Sigmoid colon (tissue), 7 donors: ENCODE measurements at places on chromosomes 12 and 14. TPM values are rescaled to one million over a fixed set of nuclear protein-coding genes. Genes with fewer than 3 reads are reported as not detected.

DNA sequence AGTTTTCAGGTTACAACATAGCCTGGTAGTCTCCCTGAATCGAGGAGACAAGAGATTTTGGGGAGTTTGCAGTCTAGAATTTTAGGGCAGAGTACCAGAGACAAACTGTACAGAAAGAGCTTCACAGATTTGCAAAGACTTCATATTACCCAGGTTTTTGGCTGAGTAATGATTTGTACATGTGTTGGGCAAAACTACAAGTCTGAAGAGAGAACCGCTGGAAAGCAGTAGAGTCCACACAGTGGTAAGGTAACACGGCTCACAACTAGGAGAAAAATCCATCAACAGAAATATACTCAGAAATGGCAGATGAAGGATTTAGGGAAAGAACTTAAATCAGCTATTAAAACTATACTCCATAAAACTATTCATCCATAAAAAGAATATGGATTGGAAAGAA lies 25.7 kb downstream of the FBXO33 start:
- H3K36me3 ChIP-seq: no peaks in the 10 kb centered on the region
- no peaks in the 10 kb centered on the region for H3K4me1 ChIP-seq
- no peak overlapping the region for H3K4me3 ChIP-seq
- H3K27ac ChIP-seq: no peak overlapping the region

GRCh38 chr14:101470266-101470665 lies 91.0 kb upstream of the DIO3 start:
- no peaks in the 10 kb centered on the region for H3K36me3 ChIP-seq
- H3K27me3 ChIP-seq: no peaks in the 10 kb centered on the region
- DNase-seq: no peak
- peaks cover under 1% of the 10 kb centered on the region for H3K4me1 ChIP-seq
- H3K4me3 ChIP-seq: no peak overlapping the region

DNA sequence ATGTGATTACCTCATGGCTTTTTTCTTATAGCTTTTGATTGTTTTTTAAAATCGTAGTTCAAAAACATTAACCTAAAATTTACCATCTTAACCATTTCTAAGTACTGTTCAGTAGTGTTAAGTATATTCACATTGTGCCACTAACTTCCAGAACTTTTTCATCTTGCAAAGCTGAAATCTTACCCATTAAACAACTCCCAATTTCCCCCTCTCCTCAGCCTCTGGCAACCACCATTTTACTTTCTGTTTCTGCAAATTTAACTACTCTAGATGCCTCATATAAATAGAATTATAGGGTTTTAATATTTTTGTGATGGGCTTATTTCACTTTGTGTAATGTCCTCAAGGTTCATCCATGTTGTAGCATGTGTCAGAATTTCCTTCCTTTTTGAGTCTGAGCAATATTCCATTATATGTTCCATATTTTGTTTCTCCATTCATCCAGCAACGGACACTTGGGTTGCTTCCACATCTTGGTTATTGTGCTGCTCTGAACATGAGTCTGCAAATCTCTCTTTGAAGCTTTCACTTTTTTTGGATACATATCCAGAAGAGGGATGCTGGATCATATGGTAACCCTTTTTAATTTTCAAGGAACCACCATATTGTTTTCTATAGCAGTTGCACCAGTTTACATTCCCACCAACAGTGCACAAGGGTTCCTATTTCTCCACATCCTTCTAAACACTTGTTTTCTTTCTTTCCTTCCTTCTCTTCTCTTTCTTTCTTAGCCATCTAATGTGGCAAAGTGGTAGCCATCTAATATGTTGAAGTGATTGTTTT lies 5.0 kb downstream of the HIF1A start:
- no peak overlapping the region for H3K4me3 ChIP-seq
- no peaks in the 10 kb centered on the region for H3K36me3 ChIP-seq
- H3K27me3 ChIP-seq: no peaks in the 10 kb centered on the region
- H3K4me1 ChIP-seq: peaks cover 20% of the 10 kb centered on the region
- no peak for DNase-seq
- no peak overlapping the region for H3K27ac ChIP-seq

- no peak overlapping the region for H3K4me3 ChIP-seq
- H3K4me1 ChIP-seq: peaks cover 26% of the 10 kb centered on the region
- no peak overlapping the region for H3K27ac ChIP-seq
- no peaks in the 10 kb centered on the region for H3K36me3 ChIP-seq
- H3K27me3 ChIP-seq: no peaks in the 10 kb centered on the region
Measured at GRCh38 chr14:68314642-68315041, 478.2 kb downstream of the ZFP36L1 start.

GRCh38 chr14:24053548-24054323 lies 1.9 kb downstream of the CARMIL3 start:
- DNase-seq: peak; percentile 61
- H3K4me3 ChIP-seq: no peak overlapping the region
- no peaks in the 10 kb centered on the region for H3K27me3 ChIP-seq
- H3K27ac ChIP-seq: no peak overlapping the region

- no peak for DNase-seq
- no peaks in the 10 kb centered on the region for H3K4me1 ChIP-seq
- H3K27me3 ChIP-seq: no peaks in the 10 kb centered on the region
- no peak overlapping the region for H3K4me3 ChIP-seq
Measured at GRCh38 chr12:82057770-82058169, 298.6 kb upstream of the PPFIA2 start.

DNA sequence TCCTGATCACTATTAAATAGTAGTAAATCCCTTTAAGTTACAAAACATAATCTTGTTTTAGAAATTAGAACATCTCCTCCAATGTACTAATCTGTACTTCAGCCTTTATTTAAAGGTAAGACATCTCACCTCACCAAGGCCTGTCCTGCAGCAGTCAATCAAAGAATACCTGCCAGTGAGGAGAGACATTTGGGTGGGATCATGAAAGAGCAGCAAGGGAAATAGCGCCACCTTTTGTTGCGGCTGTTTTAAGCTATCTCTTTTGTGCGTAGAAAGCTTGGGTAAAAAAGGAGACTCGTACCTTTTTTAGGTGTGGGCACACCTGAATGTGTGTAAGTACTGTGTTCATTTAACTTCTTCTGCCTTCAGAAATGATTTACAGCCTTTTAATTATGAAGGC lies 117.8 kb upstream of the TMTC1 start:
- H3K27me3 ChIP-seq: no peaks in the 10 kb centered on the region
- H3K27ac ChIP-seq: no peak overlapping the region
- H3K4me1 ChIP-seq: no peaks in the 10 kb centered on the region
- no peak overlapping the region for H3K4me3 ChIP-seq
- DNase-seq: no peak

PZP gene
- total RNA-seq: not detected

- no peak overlapping the region for H3K4me3 ChIP-seq
- peaks cover 3% of the 10 kb centered on the region for H3K27me3 ChIP-seq
- H3K4me1 ChIP-seq: peaks cover 41% of the 10 kb centered on the region
- DNase-seq: peak; percentile 76
- H3K36me3 ChIP-seq: no peaks in the 10 kb centered on the region
Measured at GRCh38 chr14:61569812-61570548, 125.3 kb upstream of the HIF1A start.

DNA sequence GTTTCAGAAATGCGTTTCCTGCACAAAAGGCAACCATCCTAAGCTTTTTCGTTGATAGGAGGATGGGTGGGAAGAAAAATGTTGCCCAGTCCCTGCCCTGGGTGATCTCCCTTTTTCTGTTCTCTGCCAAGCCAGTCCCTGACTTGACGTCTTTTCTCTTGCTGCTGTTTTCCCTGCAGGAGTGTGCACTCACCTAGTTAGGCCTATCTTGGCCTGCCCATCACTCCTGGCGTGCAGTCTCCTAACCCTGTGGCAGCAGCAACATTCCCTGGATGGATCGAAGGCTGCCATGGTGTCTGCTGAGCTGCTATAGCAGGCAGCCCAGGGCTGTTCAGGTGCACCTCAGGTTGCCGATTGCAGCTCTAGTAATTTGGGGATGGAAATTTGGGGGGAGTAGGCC lies 1.2 kb downstream of the UNC119B start:
- peaks cover 13% of the 10 kb centered on the region for H3K36me3 ChIP-seq
- no peaks in the 10 kb centered on the region for H3K27me3 ChIP-seq
- H3K27ac ChIP-seq: peak overlapping the region; percentile 88
- H3K4me3 ChIP-seq: peak overlapping the region; percentile 89
- no peak for DNase-seq

DNA sequence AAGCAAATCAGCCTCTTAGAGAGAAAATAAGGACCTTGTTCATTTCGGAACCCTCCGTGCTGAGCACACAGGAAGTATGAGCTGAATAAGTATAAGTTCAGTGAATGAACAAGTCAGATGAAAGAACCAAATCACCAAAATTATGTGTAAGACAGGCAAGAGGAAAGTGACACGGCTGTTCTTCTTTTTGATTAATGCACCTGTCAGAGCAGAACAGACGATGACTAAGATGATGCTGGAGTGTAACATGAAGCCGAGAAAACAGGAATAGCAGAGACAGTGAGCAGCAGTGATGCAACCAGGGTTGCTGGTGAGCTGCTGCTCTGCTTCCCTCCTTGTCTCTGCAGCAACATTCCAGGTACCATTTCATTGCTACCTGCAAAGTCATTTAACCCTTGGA lies 861.1 kb downstream of the GALC start:
- no peak overlapping the region for H3K27ac ChIP-seq
- no peak overlapping the region for H3K4me3 ChIP-seq
- H3K36me3 ChIP-seq: no peaks in the 10 kb centered on the region
- no peaks in the 10 kb centered on the region for H3K4me1 ChIP-seq

- H3K36me3 ChIP-seq: no peaks in the 10 kb centered on the region
- H3K4me3 ChIP-seq: no peak overlapping the region
- no peak overlapping the region for H3K27ac ChIP-seq
- no peaks in the 10 kb centered on the region for H3K27me3 ChIP-seq
Measured at GRCh38 chr12:84982888-84983287, 53.2 kb downstream of the TSPAN19 start.

SCAF11 gene
- total RNA-seq: 133 TPM
